Stimulated activated CD4-positive, alpha-beta T cell treated with anti-CD3 and anti-CD28 coated beads, Interleukin-15, amount 100 ng/mL, for 24 hours (primary cell): ENCODE measurements at places on chromosomes 1 and 21.

DNA sequence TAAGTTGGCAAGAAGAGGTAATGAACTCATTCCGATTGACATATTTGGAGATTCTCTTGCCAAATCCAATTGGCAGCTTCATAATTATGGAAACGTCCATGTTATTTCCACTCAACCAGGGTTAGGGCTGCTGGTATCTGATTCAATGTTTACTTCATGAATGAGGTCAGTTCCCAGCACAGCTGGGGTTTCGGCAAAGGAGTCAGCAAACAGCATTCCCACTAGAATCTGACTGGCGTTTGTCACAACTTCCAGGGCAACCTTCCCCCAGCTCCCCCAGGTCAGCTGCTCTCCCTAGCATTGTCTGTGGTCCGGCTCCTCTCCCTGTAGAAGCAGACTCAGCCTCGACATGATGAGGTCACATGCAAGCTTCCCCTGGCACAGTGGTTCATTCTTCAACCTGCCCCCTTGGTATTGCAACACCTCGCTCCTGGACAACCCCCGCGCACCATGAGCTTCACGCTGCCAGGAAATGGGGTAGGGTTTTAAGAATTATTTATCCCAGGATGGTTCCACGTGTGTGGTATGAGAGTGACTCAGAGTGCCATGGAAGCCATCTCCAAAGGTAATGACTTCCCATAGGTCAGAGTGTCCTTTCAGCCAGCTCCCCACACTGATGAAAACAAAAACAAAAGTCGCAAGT lies 100.7 kb upstream of the SLC25A33 start:
- DNase-seq, result no peak

DNA sequence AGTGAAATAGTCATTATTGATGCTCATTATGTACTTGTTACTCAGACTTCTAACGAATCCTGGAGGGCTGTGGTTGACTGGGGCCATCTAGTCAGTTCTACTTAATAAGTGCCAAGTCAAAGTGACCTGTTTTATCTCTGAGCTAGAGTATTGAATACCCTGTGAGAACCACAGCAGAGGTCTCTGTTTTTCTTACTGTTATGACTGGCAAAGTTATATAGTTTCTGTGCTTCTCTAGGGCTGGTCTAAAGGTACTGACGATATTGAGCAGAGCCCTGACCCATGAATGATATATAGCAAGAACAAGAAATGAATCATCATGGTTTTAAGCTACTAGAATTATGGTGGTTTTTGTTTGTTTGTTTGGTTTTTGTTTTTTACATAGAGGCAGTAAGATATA lies 555.8 kb downstream of the PLA2G4A start:
- no peak for DNase-seq

- DNase-seq, result no peak
Observed at GRCh38 chr1:218587900-218588299, 242.8 kb downstream of the TGFB2 start.

DNA sequence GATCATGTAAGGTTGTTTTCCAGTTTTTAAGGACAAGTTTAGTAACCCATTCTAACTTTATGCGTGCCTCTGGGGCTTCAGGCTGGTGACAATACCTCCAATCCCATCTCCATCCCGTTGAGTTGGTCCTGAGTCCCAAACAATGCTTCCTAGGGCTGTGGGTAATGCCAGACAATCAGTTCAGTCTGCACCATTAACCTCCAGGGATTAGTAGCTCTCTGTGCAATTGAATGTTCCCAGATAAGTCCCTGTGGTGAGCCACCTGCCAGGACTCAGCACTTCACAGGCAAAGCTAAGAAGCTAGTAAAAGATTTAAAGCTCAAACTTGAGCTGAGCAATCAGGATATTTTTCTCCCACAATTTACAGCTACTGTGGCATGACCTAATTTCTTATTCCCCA lies 462.2 kb upstream of the PTBP2 start:
- no peak for DNase-seq

DNA sequence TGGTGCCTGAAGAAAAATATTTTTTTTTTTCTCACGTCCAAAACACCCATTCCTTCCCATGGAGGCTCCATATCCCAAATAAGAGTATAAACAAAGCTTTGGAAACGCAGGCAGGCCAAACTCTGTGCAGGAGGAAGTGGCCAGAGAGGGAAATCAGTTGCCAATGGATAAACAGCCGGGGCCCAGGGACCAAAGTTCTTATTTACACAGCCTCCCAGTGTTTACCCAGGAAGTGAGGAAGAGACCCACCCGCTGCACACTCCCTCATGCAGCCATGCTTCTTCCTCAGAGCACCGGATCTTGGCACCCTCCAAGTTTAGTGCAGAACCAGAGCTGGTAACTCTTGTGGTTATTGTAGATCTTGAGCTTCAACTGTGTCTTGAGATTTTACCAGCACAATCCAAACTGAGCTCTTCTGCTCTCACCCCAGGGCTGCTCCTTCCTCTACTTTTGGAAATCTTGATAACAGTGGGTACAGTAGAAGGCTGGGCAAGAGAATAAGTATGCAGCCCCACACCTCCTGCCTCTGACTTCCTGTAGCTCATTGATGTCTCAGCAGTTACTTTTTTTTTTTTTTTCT lies 14.2 kb downstream of the MARCKSL1 start:
- DNase-seq, result no peak

GRCh38 chr1:57820356-57821095 lies 396.7 kb upstream of the DAB1 start:
- DNase-seq, result no peak
